ENCODE measurements at places on chromosomes 1 and 21.
A peak's percentile ranks its signal among the peaks of the same experiment; 100 is the strongest.

DNA sequence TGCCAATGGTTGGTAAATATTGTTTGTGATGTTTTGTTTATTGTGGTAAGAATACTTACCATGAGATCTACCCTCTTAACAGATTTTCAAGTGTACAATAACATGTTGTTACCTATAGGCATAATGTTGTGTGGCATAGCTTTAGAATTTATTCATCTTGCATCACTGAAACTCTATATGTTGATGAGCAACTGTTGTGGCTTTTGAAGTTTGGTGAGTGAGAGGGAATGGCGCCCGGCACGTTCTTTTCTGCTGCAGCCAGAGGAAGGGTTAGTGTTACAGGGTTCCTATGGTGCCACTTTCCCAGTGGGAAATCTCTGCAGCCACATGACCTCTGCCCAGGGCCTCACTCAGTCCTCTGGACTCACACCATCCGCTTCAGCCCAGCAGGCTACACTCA, 342.5 kb upstream of the ADGRL2 start:
- H3K27ac ChIP-seq, result no peak overlapping the region
- no peaks in the 10 kb centered on the region for H3K27me3 ChIP-seq
- H3K36me3 ChIP-seq, result no peaks in the 10 kb centered on the region
- no peak for DNase-seq
- no peak overlapping the region for H3K4me3 ChIP-seq

- peaks cover 11% of the 10 kb centered on the region for H3K36me3 ChIP-seq
- no peak overlapping the region for H3K4me3 ChIP-seq
- no peaks in the 10 kb centered on the region for H3K27me3 ChIP-seq
These were observed 46.2 kb downstream of the DISP1 start for GRCh38 chr1:222861062-222861461.

DNA sequence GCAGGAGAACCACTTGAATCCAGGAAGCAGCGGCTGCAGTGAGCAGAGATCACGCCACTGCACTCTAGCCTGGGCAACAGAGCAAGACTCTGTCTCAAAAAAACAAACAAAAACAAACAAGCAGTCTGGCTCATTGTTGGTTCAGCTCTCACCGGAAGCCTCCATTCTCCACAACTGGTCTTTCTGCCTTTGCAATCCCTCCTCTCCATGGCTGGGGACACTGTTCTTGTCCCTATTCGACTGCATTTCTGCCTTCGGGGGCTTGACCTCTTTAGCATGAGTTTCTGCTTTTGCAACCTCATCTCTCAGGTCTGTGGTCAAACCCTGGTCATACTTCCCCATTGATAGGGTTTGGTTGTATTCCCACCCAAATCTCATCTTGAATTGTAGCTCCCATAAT, 216.3 kb upstream of the NR5A2 start:
- no peak for DNase-seq
- H3K4me3 ChIP-seq, result no peak overlapping the region
- H3K36me3 ChIP-seq, result no peaks in the 10 kb centered on the region
- H3K27me3 ChIP-seq, result no peaks in the 10 kb centered on the region

DNA sequence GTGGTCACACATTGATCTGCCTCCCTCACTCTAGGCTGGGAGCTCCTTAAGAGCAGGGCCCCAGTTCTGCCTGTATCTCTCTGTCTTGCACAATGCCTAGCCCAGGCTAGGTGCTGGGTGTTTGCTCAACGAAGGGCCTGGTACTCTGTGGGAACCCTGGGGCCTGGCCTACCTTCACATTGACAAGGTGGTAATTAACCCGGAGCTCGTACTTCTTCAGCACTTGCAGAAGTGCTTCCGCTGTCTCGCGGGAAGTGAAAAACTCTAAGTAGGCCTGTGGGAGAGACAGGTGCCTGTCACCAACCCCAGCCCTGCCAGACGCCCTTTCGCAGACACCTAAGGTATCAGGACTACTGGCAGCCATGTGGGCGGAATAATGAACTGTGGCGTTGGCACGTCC, 13.7 kb downstream of the MTHFR start:
- no peak overlapping the region for H3K27ac ChIP-seq
- H3K27me3 ChIP-seq, result no peaks in the 10 kb centered on the region
- H3K36me3 ChIP-seq, result peaks cover 12% of the 10 kb centered on the region
- H3K4me1 ChIP-seq, result peaks cover 2% of the 10 kb centered on the region
- no peak overlapping the region for H3K4me3 ChIP-seq

GRCh38 chr1:45942411-45942810, 139.0 kb downstream of the MAST2 start:
- H3K4me1 ChIP-seq, result no peaks in the 10 kb centered on the region
- no peaks in the 10 kb centered on the region for H3K27me3 ChIP-seq
- H3K27ac ChIP-seq, result no peak overlapping the region
- no peak for DNase-seq
- H3K4me3 ChIP-seq, result no peak overlapping the region

DNA sequence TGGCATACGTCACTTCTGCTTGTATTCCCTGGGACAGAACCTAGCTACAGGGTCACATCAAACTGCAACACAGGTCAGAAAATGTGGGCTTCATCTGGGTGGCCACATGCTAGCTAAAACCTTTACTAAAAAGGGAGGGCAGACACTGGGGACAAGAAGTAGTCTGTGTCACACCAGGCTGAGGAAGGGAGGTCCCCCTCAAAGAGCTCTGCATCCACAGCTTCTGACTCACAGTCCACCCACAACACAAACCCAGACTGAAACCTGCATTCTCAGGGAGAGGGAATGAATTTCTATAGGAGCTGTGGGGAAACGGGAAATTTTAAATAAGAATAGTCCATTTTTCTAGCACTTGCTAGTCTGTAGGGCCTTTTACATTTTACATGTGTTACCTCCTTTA, 16.2 kb downstream of the OLIG2 start:
- H3K36me3 ChIP-seq, result no peaks in the 10 kb centered on the region
- H3K27me3 ChIP-seq, result no peaks in the 10 kb centered on the region
- no peak for DNase-seq
- H3K4me1 ChIP-seq, result peaks cover 3% of the 10 kb centered on the region
- no peak overlapping the region for H3K27ac ChIP-seq

GRCh38 chr1:87437663-87438295, 109.1 kb downstream of the LMO4 start:
- H3K4me3 ChIP-seq, result no peak overlapping the region
- H3K4me1 ChIP-seq, result no peaks in the 10 kb centered on the region
- no peak overlapping the region for H3K27ac ChIP-seq
- no peaks in the 10 kb centered on the region for H3K27me3 ChIP-seq

- H3K27ac ChIP-seq, result no peak overlapping the region
- H3K36me3 ChIP-seq, result no peaks in the 10 kb centered on the region
- no peak overlapping the region for H3K4me3 ChIP-seq
- no peaks in the 10 kb centered on the region for H3K27me3 ChIP-seq
These were observed 4.8 kb upstream of the TLR5 start for GRCh38 chr1:223147873-223148272.

GRCh38 chr1:42282867-42283583, 52.0 kb downstream of the FOXJ3 start:
- DNase-seq, result no peak
- peaks cover 2% of the 10 kb centered on the region for H3K4me1 ChIP-seq
- no peak overlapping the region for H3K4me3 ChIP-seq
- no peak overlapping the region for H3K27ac ChIP-seq

- H3K27ac ChIP-seq, result no peak overlapping the region
- H3K4me1 ChIP-seq, result no peaks in the 10 kb centered on the region
- H3K4me3 ChIP-seq, result no peak overlapping the region
- H3K27me3 ChIP-seq, result no peaks in the 10 kb centered on the region
- DNase-seq, result no peak
These were observed 35.8 kb downstream of the CELF3 start for GRCh38 chr1:151680826-151681225.

- peaks cover 9% of the 10 kb centered on the region for H3K36me3 ChIP-seq
- peak overlapping the region; percentile 72 for H3K4me3 ChIP-seq
- no peak overlapping the region for H3K27ac ChIP-seq
- DNase-seq, result peak; percentile 70
These were observed 1.4 kb downstream of the DVL1 start for GRCh38 chr1:1347663-1348419.

DNA sequence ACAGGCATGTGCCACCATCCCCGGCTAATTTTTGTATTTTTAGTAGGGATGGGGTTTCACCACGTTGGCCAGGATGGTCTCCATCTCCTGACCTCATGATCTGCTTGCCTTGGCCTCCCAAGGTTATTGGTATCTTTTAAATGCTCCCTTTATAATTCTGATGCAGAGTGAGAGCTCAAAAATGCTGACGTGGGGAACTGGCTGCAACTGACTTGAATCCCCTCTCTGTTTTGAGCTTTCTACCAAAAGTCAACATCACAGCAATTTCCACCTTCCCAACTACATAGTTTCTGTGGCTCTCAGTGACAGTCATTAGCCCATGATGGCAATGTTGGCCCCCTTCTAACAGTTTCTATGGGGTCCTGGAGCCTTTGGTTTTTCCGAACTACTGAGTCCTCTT, 268.2 kb upstream of the FOXD3 start:
- H3K27ac ChIP-seq, result no peak overlapping the region
- no peaks in the 10 kb centered on the region for H3K4me1 ChIP-seq
- H3K27me3 ChIP-seq, result no peaks in the 10 kb centered on the region
- no peak overlapping the region for H3K4me3 ChIP-seq
- no peaks in the 10 kb centered on the region for H3K36me3 ChIP-seq

DNA sequence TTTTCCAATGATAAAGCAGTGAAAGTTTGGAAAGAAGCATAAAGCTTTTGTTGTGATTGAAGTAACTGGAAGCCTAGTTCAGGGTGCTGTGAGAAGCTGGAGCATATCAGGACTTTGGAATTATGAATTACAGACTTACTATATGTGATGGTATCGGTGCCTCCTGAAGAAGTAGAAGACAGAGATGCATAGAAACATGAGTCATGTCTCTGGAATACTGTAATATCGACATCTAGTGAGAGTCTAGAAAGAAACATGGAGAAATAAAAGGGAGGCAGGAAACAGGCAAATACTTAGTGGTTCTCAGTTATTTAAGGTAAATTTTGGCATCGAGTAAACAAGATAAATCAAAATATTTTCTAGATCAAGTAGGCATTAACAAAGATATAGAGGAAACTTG, 103.0 kb downstream of the CAMTA1 start:
- no peak overlapping the region for H3K27ac ChIP-seq
- no peak overlapping the region for H3K4me3 ChIP-seq
- H3K4me1 ChIP-seq, result no peaks in the 10 kb centered on the region
- H3K27me3 ChIP-seq, result no peaks in the 10 kb centered on the region
- no peak for DNase-seq

GRCh38 chr1:235013512-235013911, 115.1 kb downstream of the TOMM20 start:
- DNase-seq, result no peak
- no peaks in the 10 kb centered on the region for H3K27me3 ChIP-seq
- no peak overlapping the region for H3K4me3 ChIP-seq
- H3K27ac ChIP-seq, result no peak overlapping the region

GRCh38 chr1:26887125-26887524, 3.0 kb downstream of the GPN2 start:
- DNase-seq, result no peak
- peak overlapping the region; percentile 62 for H3K4me3 ChIP-seq
- H3K27me3 ChIP-seq, result no peaks in the 10 kb centered on the region
- peaks cover 58% of the 10 kb centered on the region for H3K36me3 ChIP-seq
- no peaks in the 10 kb centered on the region for H3K4me1 ChIP-seq

DNA sequence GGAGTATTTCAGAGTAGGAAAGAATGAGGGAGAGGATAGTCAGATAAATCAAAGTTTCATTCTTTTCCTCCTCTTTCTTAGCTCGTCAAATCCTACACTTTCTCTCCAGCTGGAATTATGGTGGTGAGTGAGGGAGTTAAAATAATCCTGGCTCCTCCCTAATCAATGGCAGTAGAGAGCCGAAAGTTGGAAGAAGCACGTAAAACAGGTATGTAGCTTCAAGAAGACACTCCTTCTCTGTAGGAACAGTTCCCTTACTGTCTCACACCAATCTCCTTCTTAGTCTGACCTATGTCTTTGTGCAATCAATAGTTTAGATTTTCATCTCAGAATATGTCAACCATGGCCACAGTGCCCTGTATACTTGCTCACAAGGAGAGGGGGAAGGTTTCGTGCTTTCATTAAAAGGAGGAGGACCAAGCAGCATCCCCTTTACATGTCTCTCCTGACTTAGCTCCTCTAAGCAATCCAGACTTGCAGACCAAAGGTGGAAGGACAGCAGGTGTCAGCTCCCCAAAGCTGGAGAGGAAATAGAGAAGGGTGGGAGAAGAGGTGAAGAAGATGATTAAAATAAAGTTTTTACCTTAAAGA, 878 bp downstream of the MINDY1 start:
- no peak overlapping the region for H3K27ac ChIP-seq
- no peaks in the 10 kb centered on the region for H3K27me3 ChIP-seq
- no peaks in the 10 kb centered on the region for H3K36me3 ChIP-seq
- H3K4me1 ChIP-seq, result peaks cover 5% of the 10 kb centered on the region
- H3K4me3 ChIP-seq, result peak overlapping the region; percentile 99

DNA sequence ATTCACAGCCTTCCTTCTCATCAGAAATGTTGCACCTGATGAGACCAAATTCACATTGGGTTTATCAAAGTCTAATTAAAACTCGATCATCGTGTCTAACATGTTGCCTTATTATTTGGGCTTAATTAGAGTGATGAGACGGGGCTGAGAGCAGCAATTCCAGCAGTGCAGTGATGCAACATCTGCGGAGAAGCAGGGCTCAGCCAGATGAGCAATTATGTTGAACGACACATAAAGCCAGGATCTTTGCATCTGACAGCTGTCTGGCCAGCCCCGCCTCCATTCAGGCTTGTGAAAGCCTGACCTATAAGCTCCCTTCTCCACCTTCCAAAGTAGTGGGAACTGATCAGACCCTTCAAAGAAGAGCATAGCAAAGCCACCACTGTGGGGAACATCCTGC, 109.8 kb downstream of the C1orf94 start:
- no peaks in the 10 kb centered on the region for H3K27me3 ChIP-seq
- no peaks in the 10 kb centered on the region for H3K36me3 ChIP-seq
- no peaks in the 10 kb centered on the region for H3K4me1 ChIP-seq
- no peak for DNase-seq
- no peak overlapping the region for H3K4me3 ChIP-seq

DNA sequence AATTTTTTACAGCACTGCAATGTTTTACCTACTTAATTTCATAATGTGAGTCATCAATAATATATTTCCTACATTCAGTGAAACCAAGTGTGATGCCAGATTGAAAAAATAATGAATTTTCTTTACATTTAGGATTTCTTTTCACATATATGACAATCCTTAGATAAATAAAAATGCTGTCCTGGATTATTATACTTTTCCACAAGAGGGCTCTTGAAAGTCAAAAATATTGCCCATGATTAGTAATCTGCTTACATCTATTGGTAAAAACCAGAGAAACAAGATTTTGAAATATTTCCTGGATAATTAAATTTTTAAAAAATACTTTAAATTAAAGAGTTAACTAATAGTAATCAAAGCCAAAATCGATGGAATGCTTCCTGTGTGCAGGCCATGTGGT, 86.8 kb upstream of the PLPPR4 start:
- no peaks in the 10 kb centered on the region for H3K27me3 ChIP-seq
- H3K4me1 ChIP-seq, result no peaks in the 10 kb centered on the region
- H3K27ac ChIP-seq, result no peak overlapping the region
- H3K4me3 ChIP-seq, result no peak overlapping the region

GRCh38 chr1:45304311-45305081, 22.2 kb upstream of the HPDL start:
- no peaks in the 10 kb centered on the region for H3K27me3 ChIP-seq
- H3K4me1 ChIP-seq, result peaks cover 12% of the 10 kb centered on the region
- peak overlapping the region; percentile 85 for H3K4me3 ChIP-seq
- DNase-seq, result no peak
